ENCODE measurements at places on chromosomes 11 and 22.
A peak's percentile ranks its signal among the peaks of the same experiment; 100 is the strongest.

- DNase-seq, result peak; percentile 77
These were observed 203.0 kb upstream of the SORL1-AS1 start for GRCh38 chr11:121655537-121656327.

DNA sequence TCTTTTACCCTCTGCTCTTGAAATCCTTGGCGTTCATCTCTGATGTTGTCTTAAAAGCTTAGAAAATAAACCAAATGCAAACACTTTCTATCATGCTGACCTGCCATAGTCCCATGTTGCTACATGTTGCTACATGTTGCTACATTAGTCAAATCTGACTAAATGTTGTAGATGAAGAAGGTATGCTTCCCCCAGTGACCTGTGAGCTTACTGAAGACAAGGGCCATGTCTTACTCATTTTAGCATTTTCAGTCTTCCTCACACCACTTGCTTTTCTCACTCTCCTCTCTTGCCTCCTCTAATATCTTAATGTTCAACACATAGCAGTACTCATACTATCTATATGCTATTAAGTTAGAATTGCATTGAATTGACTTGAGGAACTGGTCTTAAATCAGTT lies 346.4 kb upstream of the MTNR1B start:
- no peak for DNase-seq

- DNase-seq, result no peak
These were observed 369 bp downstream of the DHCR7 start for GRCh38 chr11:71447791-71448256.

DNA sequence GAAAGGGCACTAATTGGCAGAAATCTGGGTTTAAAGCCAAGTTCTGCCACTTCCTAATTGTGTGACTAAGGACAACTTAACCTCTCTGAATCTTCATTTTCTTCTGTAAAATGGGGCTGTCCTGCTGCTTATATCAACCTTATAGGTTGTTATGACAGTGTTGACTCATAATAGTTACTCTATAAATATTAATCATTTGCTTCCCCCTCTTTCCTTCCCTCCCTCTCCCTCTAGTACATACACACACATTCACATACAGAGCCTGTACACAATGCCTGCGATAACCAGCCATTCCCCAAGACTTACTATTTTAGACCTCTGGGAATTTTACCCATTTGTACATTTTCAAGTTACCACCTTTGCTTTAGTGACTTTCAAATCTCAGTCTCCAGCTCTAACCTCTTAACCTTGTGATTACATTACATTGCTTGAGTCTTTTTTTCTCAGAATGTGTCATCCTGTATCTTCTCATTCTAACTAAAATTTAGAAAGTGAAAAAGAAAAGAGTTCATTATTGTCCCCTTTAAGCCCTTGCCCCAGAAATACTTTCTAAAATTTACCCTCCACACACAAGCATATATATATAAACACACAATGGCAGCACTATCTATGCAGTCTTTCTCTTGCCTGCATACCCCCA lies 31.9 kb downstream of the GDPD4 start:
- no peak for DNase-seq

- DNase-seq, result no peak
These were observed 52.8 kb upstream of the SLC35C1 start for GRCh38 chr11:45752106-45752505.

GRCh38 chr11:57476047-57476756 lies 15.9 kb downstream of the RTN4RL2 start:
- no peak for DNase-seq

GRCh38 chr22:30028731-30029130 lies 51.5 kb upstream of the HORMAD2 start:
- no peak for DNase-seq

GRCh38 chr11:129331871-129332274 lies 43.8 kb upstream of the BARX2 start:
- DNase-seq, result peak; percentile 72

DNA sequence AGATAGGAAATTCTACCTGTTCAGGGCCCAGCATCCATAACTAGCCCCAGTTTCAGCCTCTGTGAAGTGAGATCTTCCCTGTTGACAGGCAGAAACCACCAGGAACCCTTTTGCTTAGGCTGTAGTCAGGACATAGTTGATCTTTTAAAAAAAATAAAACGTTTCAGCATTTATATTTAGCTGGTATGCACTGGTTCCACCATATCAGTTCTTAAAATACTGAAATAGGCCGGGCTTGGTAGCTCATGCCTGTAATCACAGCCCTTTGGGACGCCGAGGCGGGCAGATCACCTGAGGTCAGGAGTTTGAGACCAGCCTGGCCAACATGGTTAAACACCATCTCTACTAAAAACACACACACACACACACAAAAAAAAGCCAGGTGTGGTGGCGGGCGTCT lies 35.3 kb downstream of the GALNT18 start:
- no peak for DNase-seq

DNA sequence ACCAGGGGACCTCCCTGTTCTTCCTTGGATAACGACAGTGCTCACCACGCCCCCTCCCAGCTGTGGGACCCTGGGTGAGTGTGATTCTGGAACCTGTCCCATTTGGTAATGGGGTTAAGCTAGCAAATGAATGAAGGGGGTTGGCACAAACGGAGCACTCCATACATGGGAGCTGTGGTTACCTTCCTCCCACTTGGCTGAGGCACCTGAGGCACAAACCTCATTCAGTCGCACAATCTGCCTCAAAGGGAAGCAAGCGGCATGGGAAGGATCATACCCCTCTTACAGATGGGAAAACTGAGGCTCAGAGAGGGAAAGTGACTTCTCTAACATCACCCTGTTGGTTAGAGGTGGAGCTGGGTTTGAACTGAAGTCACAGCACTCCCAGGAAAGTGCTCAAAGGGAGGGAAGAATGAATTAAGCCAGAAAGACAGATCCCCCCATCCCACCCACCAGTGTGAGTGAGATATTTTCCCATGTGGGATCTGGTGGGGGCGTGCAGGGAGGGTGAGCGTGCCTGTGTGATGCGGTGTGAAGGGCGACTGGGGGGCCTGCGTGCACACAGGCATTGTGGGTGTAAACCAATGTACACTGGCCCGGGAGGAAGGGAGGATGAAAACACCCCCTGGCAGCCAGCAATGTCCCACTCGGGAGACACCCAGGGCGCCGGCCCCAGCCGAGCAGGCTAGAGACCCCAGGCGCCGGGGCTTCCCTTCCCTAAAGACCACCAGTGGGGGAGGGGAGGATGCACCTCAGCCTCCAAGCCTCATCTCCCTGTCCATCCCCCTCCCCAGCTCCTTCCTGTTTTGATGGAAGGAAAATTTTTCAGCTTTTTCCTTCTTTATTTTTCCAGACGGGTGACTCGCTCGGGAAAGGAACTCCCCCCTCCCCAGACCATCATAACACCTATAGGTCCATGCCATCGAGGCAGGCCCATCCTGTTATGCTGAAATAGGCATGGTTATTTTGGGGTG lies 8.0 kb upstream of the PDGFB start:
- no peak for DNase-seq

- DNase-seq, result no peak
These were observed 23.6 kb downstream of the SREBF2 start for GRCh38 chr22:41856469-41856868.

- DNase-seq, result peak; percentile 68
These were observed 23.2 kb upstream of the ST3GAL4 start for GRCh38 chr11:126332221-126332711.

GRCh38 chr11:73359930-73360742 lies 16.1 kb upstream of the RELT start:
- DNase-seq, result no peak

DNA sequence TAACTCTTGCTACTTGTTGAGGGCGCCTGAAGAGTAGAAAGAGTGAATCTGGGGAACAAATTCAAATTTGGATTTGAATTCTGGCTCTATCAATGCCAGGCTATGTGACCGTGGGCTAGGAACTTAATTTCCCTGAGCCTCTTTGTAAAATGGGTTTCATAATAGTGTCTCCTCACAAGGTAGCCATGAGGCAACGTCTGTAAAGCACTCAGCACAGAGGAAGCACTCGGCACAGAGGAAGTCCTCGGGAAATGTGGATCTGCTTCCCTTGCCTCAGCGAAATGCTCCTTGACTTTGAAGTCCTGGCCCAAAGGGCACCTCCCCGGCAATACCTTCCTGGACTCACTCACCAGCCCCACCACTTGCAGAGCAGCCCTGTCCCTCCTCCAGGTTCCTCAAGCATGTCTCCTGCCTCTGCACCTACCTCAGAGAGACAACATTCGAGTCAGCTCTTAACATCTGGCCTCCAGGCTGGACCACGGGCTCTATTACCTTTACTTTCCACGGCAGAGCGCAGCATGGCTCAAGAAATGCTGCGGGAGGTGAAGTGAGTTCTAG lies 17.7 kb downstream of the CD6 start:
- DNase-seq, result no peak

DNA sequence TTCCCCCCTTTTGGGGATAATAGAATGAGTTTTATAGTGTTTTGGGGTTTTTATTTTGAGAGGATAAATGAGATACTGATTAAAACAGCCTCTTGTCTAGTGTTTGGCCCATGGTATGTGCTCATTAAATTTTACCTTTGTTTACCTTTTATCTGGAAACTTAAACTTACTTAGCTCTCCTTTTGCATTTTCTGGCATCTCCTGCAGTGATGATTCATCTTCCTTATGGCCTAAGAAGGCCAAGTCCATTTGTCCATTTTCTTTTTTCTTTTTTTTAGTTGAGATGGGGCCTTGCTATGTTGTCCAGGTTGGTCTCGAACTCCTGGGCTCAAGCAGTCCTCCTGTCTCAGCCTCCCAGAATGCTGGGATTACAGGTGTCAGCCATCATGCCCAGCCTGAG lies 156.3 kb downstream of the COMMD9 start:
- DNase-seq, result no peak

- DNase-seq, result no peak
These were observed 44.6 kb upstream of the ELF5 start for GRCh38 chr11:34558211-34558610.

- no peak for DNase-seq
These were observed 352.2 kb downstream of the METTL15 start for GRCh38 chr11:28460348-28460747.

- no peak for DNase-seq
These were observed 76.2 kb downstream of the SLC1A2 start for GRCh38 chr11:35343033-35343598.

DNA sequence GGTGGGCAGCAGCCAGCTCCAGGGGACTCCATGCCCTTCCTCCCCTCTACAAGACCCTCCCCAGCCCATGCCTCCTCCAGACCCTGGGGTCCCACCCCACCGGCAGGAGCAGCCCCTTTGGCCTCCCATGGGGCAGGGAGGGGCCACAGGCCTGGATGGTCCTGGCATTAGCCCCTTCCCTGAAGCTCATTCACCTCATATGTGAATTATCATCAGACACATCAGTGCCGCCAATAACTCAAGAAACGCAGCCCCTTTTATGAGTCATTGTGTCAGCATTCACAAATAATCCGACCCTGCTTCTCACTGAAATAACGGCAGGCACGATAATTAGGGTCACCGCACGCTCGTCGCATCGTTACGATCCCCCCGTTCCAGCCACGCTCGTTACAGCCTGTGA lies 124.2 kb downstream of the BRD1 start:
- no peak for DNase-seq

- no peak for DNase-seq
These were observed 40.5 kb downstream of the NAT10 start for GRCh38 chr11:34145847-34146381.

- no peak for DNase-seq
These were observed 65.2 kb upstream of the A4GALT start for GRCh38 chr22:42785706-42786499.

- DNase-seq, result peak; percentile 43
These were observed 13.8 kb downstream of the LTO1 start for GRCh38 chr11:69661413-69661715.

DNA sequence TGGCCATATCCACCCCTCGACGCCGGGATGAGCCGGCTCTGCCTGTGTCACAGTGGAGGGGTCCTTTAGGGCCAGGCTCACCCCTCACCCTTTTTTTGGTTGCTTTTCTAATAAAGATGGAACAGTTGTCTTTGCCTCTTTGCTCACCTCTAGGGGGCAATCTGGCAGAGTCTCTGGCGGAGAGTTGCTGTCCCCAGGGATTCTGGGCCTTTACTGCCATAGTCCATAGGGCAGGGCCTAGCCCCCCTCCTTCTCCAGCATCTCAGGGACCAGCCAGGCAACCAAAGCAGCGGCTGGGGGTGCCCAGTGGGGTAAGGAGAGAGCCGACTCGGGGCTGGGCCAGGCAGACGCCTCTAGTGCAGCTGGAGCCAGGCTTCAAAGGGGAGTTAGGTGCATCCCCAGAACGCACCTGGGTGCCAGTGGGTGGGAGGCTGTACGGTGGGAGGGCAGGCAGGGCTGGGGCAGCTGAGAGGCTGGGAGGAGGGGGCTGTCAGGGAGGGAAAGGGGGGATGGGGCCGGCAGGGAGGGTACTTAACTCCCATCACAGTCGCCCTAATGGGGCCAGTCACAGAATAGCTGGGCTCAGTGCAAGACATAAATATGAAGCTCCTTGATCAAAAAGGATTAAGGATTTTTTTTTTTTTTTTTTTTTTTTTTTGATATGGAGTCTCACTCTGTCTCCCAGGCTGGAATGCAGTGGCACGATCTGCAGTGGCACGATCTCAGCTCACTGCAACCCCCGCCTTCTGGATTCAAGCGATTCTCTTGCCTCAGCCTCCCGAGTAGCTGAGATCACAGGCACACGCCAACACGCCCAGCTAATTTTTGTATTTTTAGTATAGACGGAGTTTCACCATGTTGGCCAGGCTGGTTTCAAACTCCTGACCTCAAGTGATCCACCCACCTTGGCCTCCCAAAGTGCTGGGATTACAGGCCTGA lies 2.5 kb upstream of the SUSD2 start:
- no peak for DNase-seq

GRCh38 chr11:127334466-127334865 lies 333.9 kb upstream of the KIRREL3 start:
- DNase-seq, result no peak

GRCh38 chr11:103907548-103908455 lies 128.6 kb upstream of the DDI1 start:
- DNase-seq, result no peak

- no peak for DNase-seq
These were observed 14.1 kb downstream of the RPS13 start for GRCh38 chr11:17063171-17064002.

- DNase-seq, result no peak
These were observed 686.6 kb downstream of the BRD1 start for GRCh38 chr22:49140911-49141665.

- DNase-seq, result no peak
These were observed 1112.4 kb downstream of the JRKL start for GRCh38 chr11:97502201-97502600.

DNA sequence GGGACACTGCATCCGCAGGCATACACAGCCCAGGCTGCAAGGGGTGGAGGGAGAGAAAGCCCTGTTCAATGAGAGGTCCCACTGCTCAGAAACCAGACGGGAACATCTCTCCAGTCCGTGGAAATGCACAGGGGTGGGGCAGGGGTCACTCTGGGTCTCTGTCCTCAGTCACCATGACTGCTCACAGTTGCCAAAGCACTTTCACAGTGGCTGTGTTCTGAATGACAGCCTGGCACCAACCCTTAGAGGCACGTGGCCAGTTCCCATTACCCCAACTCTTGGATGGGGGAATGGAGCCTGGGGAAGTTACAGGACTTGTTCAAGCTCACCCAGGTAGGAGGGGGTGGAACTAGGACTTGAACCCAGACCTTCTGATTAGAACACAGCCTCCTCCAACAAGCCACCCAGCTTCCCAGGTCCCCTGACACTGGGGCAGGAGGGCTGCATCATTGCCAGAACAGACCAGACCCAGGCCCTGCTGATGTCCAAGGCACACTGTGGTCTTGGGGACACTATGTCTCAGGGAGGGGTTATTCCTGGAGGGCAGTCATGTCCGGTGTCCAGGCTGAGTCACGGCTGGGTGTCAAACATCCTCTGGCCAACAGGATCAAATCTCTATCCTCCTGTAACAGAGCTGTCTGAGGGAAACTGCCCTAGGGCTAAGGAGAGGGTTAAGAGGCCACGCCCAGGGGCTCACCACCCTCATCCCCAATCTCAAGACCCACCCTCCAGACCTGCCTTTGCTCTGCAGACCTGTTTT lies 8.2 kb downstream of the ZNF70 start:
- DNase-seq, result no peak
